Psoas muscle (tissue), 8 donors: ENCODE measurements at places on chromosomes 7 and 10. TPM values are rescaled to one million over a fixed set of nuclear protein-coding genes. Genes with fewer than 3 reads are reported as not detected.
A peak's percentile ranks its signal among the peaks of the same experiment; 100 is the strongest.

GRCh38 chr10:126097558-126098225 is 201.3 kb downstream of the FANK1 start:
- DNase-seq: no peak

GRCh38 chr7:26588511-26588910 is 275.9 kb downstream of the SKAP2 start:
- no peak for DNase-seq

GRCh38 chr7:127761196-127761595 is 109.2 kb downstream of the SND1 start:
- no peak for DNase-seq

- peak; percentile 46 for DNase-seq
Measured at GRCh38 chr10:70378122-70378521, 4.3 kb downstream of the LRRC20 start.

DNA sequence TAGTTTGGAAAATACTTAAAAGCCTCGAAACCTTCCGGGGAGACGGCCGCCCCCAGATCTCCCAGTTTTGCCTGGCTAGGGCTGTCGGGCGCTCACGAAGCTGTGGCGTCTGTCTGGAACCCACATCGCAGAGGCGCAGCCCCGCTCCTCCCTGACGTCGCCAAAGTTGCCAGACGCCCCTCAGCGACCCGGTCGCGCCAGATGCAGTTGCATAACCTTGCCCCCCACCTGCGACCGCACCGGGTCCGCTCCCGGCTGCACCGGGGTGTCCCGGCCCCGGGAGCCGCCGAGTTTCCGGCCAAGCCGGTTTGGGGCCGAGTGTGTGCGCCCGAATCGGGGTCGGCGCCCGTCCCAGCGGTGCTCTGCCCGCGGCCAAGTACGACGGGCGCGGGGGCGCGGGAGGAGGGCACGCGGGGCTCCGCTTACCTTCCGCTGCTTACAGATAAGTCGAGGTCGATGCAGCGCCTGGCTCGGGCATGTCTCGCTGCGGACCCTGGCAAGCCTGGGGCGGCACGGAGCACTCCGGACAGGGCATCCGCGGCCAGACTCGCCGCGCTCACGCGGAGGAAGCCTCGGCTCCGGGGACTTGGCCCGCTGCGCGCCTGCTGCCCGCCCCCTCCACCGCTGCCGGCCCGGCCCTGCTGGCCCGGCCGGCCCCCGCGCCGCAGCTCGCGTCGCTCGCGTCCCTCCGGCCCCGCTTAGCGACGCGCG is 665 bp downstream of the INSYN2A start:
- DNase-seq: peak; percentile 13

- DNase-seq: no peak
Measured at GRCh38 chr7:9921326-9921725, 1052.3 kb upstream of the PHF14 start.

DNA sequence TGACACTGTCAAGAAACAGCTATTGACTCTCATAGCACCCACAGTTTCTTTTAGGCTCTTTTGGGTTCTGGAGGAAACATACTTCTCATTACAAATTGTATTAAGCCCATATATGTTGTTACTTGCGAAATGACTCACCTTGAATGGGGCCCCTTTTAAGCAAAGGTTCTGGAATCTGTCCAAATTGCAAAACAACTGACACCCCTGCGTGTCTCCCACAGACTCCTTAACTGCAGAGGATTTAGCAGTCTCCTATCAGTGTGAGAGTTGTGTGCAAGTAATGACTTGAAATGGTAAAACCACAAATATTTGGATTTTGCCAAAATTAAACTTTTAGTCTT is 192.3 kb downstream of the DNAJC1 start:
- DNase-seq: no peak

- no peak for DNase-seq
Measured at GRCh38 chr10:12445701-12446334, 96.5 kb downstream of the CAMK1D start.

- no peak for DNase-seq
Measured at GRCh38 chr7:45446195-45446944, 127.8 kb upstream of the ADCY1 start.

DNA sequence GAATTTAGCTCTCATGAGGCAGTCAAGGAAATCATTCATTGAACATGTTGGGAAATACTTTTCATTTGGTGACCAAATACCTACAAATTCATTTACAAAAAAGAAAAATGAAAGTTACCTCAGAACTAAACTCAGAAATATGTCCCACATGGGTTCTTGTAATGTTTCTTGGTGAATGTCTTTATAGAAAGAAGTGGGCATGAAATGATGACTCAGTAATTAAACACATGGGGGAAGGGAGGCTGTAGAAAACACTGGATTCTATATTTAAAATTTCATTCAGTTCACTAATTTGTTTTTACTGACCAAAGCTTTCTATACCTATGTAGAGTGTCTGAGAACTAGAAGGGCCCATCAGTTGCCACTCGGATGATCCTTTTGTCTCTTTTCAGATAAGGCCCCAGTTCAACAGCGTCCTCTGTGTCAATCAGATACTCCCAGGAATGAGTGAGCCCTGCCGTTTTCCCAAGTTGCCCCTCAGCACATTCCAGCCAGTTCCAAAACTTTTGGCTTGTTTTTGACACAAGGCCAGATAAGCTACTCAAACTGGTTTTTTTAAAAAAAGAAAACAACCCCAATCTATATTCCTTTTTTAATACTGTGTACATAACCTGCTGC is 49.3 kb upstream of the AGBL3 start:
- no peak for DNase-seq

GRCh38 chr7:76071316-76072242 is 23.7 kb downstream of the MDH2 start:
- no peak for DNase-seq

DNA sequence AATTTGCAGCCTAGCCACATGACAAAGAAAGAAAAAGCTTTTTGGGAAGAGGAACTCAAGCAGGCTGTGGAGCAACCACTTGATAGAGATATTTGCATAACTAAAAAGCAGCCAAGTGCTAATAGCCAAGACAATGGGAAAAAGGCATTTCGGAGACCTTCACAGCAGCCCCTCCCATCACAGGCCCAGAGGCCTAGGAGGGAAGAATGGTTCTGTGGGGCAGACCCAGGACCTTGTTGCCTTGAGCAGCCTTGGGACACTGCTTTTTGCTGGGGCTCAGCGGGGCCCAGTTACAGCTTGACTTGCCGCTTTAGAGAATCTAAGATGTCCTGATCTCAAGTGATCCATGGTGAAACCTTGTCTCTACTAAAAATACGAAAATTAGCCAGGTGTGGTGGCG is 38.5 kb downstream of the FAM149B1 start:
- DNase-seq: no peak

DNA sequence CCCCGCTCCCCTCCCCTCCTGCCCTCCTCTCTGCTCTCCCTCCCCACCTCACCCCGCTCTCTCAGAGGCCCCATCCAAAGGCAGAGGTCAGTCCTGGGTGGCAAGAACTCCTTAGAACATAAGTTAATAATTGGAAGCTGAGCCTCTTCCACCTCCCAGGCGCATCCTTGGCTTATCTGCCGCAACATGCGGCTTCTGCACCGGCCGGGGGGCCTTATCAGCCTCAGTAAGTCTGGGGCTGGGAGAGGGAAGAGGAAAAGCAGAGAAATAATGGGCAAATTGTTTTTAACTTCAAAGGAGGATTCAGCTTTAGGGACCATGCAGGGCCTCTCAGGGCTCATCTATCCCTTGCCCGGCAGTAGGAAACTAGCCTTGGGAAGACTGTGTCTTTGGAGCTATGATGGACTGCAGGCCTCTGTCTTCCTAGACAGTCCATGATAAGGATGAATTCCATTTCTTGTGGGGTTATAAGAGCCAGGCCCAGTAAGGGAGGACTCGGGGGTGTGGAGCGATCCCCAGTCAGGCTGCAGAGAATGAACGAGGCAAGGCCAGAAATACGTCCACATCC is 411.6 kb downstream of the PLXNA4 start:
- no peak for DNase-seq

The CCDC6 gene
- 16.2 TPM for total RNA-seq

The IGF2BP3 gene
- 0.49 TPM for total RNA-seq

The UNCX gene
- total RNA-seq: not detected

The TUBB8 gene
- not detected for total RNA-seq

The LDB3 gene
- total RNA-seq: 723 TPM

The LIPJ gene
- total RNA-seq: 0.23 TPM

The OR2A42 gene
- not detected for total RNA-seq

The GIMAP8 gene
- 7.8 TPM for total RNA-seq

The ACTL6B gene
- not detected for total RNA-seq

The WIPF3 gene
- total RNA-seq: 30.7 TPM

The PAPOLB gene
- not detected for total RNA-seq

The COPG2 gene
- 19.7 TPM for total RNA-seq
